Cardiac septum (tissue), 1 donor: ENCODE measurements at places on chromosomes 16 and 17.

DNA sequence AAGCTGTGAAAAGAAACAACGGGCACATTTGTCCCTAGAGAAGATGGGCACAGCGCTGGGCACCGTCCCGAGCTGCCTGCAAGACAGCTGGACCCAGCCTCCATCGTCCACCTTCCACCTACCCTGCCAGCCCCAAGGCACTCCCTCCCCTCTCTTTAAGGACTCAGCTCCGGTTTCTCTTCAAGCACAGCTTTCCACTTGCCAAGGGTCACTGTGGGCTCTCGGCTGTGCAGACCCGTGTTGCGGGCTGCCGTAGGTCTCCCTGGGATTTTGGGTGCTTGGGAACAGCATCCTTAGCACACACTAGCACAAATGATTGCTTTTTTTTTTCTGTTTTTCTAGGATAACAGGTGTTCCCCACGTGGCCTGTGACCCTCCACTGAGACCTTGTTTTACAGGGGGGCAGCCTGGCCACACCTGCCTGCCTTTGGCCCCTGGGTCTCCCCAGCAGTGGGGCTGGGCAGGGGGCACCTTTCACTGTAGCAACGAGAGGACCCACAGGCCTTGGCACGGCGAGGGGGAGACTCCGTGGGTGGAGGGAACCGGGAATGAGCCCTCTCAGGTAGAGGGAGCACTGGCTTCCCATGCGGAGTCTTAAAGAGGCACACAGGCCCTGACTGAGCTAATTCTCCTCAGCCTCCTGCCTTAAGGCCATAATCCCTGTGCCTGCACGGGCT lies 1.4 kb downstream of the CHMP6 start:
- DNase-seq = no peak

DNA sequence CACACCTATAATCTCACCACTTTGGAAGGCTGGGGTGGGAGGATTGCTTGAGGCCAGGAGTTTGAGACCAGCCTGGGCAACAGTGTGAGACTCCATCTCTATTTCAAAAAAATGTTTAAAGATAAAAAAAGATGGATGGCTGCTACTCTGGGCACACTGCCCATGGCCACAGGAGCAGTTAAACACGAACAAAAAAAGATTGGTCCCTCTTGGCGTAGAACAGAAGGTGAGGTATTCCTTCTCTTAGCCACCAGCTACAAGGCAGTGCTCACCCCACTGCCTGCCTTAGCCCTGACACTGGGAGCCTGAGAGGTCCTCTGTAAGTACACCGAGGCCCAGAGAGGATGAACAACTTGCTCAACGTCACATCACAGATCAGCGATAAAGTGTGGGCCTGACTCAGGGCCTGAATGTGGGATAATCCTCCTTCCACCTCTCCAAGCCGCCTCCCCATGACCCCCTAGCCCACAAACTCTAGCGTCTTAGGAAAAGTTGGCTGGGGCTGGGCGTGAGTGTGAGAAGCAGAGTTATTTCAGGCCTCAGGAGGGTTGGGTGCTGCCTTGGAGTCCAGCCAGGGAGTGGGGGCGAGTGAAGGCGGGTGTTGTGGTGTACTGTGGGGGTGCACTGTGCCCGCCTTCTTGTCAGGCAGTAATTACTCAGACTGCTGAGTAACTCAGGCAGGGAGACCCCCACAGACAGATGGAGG lies 2.3 kb upstream of the DPH1 start:
- DNase-seq = no peak

- no peak for DNase-seq
Observed at GRCh38 chr17:41367426-41368075, 2.1 kb downstream of the KRT33B start.

- DNase-seq = no peak
Observed at GRCh38 chr16:10852286-10852685, 24.7 kb upstream of the CIITA start.

DNA sequence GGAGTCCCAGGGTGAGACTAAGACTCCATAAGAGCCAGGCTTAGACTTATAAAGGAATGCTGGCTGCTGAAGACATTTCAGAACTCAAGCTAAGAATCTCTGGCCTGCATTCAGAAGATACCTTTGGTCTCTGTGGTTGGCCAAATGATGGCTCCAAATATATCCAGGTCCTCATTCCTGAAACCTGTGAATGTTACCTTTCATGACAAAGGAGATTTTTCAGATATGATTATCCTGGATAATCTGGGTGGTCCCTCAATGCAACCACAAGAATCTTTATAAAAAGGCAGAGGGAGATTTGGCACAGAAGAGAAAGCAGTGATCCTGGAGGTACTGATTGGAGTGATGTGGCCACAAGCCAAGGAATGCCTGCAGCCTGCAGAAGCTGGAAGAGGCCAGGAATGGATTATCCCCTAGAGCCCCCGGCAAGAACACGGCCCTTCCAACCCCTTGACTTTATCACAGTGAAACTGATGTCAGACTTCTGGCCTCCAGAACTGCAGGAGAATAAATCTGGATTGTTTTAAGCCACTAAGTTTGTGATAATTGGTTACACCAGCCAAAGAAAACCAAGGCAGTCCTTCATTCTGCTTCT lies 253.3 kb downstream of the SLC39A11 start:
- no peak for DNase-seq

GRCh38 chr16:88919936-88920335 lies 53.5 kb upstream of the PABPN1L start:
- no peak for DNase-seq

DNA sequence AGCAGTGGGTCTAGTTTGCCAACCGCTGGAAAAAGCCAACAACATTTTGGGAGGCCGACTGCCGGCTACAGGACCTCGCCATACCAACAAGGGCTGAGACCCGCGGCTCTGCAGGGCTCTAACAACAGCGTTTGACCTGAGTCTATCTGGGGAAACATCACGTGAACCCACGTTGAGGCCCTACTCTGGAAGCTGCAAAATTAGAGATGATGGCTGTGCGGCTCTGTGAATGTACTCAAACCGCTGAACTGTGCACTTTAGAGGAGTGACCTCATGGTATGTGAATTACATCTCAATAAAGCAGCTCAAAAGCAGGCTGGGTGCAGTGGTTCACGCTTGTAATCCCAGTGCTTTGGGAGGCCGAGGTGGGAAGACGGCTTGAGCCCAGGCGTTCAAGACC lies 10.1 kb upstream of the CEP295NL start:
- no peak for DNase-seq

- DNase-seq = no peak
Observed at GRCh38 chr17:79930062-79930876, 91.0 kb upstream of the CBX4 start.

GRCh38 chr16:1010251-1010650 lies 28.7 kb downstream of the SOX8 start:
- no peak for DNase-seq

- DNase-seq = no peak
Observed at GRCh38 chr17:65271296-65271695, 134.1 kb downstream of the RGS9 start.

DNA sequence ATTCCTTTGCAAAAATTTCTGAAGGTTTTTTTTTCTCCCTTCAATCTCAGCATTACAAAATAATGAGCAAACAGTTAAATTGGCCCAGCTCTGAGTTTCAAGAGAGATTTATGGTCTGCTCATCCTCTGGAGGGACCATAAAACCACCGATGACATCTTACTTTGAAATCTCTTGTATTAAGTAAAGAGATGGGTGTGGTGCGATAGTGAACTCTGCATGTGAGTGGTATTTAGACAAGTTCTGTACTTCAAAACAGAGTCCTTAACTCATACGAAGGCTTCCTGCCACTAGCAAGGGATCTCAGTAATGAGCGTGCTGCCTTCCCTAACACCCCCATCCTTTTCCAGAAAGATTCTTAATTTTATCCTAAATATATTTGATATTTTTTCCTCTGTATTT lies 2.1 kb downstream of the FAM20A start:
- DNase-seq = no peak

DNA sequence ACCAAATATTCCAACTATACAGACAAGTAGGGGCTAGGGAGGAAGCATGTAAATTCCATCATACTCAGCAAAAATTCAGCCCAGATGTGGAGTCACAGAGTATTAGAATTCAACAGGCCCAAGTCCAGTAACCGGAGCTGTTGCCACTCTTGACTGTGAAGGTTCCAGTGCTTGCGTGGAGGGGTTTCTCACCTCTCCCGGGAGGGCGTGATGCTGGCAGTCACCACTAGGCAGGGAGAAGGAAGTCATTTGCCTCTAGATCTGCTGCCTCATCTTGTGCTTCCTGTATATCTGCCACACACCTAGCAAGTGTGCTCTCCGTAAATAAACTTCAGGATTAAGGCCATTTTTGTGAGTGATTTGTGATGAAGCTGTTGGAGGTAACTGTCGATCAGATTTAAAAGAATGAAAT lies 1.0 kb upstream of the CKLF start:
- no peak for DNase-seq

DNA sequence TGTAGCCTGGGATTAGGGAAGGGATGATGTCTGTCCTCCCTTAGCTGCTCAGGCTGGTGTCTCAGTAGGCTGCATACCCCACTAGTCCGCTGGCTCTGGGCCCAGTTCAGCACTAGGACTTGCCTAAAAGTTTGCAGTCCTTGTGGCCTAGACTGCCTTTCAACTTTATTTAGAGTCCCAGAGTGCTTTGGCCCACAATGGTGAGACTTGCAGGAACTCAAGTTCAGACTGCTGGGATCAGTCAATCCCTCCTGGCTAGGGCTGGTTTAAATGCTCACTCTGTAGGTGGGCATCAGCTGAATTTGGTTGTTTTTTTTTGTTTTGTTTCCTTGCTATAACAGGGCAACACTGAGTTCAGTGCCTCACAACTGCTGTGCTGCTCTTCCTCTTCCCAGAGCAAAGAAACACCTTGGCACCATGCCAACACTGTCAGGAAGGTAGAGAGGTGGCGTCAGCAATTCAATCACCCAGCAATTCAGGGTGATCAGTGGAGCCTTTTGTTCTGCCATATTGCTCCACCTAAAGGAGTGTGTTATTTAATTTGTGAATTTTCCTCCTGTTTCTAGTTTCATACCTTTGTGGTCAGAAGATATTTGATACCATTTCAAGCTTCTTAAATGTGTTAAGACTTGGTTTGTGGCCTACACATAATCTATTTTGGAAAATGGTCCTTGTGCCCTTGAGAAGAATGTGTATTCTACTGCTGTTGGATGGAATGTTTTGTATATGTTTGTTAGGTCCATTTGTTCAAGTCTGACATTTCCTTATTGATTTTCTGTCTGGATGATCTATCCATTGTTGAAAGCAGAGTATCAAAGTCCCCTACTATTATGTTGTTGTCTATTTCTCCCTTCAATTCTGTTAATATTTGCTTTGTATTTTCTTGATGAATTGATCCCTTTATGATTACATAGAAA lies 284.0 kb upstream of the PMFBP1 start:
- DNase-seq = no peak

DNA sequence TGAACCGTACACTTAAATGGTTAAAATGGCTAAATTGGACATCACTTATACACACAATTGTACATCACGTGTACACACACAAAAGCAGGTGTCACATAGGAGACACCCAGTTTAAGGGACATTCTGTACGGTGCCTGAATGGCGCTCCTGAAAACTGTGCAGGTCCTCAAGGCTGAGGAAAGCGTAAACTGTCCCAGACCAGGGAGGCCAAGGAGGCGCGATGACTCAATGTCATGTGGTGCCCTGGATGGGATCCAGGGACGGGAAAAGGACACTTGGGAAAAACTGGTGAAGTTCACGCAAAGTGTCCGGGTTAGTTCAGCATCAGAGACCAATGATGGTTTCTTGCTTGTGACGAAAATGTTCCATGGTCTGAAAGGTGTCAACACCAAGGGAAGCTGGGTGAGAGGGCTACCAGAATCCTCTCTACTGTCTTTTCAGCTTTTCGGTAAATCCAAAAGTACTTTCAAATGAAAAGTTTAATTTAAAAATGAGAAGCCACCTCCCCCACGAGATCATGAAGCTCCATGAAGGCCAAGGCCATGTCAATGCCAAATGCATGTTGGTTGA lies 112.2 kb downstream of the CMIP start:
- DNase-seq = no peak

DNA sequence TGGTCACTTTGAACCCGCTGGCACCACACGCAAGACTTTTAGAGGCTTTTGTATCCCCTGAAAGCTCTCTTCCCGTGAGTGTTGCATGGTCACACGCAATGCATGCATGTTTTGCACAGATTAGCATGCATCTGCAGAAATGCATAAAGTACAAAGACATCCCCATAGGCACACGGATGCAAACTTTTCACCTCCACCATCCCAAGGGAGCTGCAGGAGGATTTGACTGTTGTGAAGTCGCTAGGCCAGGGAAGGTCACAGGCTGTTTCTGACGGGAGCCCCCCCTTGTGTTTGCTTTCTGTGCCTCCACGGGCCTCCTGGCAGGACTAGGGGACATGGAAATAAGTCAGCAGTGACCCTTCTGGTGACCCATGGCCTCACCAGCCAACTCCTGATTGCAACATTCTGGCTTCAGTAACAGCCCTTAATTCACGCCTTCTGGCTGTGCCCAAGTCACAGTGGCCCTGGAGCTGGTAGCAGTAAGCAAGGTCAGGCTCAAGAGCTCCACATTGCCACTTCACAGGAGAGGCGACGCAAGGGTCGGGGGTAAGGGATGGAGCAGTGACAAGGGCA lies 45.1 kb downstream of the SOX9 start:
- no peak for DNase-seq

DNA sequence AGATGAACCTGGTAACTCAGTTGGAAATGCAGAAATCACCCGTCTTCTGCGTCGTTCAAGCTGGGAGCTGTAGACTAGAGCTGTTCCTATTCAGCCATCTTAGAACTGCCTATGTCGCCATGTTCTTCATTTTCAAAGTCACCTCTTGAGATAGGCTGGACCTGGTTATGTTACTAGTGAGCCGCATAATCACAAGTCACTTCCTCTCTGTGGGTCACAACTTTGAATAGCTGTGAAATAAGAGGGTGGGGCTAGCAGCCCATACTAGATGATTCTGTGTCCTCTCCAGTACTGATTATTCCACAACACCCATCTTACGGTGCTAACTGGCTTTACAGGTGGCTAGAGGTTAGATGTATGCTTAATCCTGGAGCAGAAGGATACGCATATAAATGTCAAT lies 74.2 kb downstream of the VPS53 start:
- DNase-seq = no peak

GRCh38 chr17:81514739-81515529 lies 2.3 kb upstream of the ACTG1 start:
- DNase-seq = peak; percentile 92

- no peak for DNase-seq
Observed at GRCh38 chr17:15649861-15650421, 30.4 kb upstream of the FBXW10B start.

DNA sequence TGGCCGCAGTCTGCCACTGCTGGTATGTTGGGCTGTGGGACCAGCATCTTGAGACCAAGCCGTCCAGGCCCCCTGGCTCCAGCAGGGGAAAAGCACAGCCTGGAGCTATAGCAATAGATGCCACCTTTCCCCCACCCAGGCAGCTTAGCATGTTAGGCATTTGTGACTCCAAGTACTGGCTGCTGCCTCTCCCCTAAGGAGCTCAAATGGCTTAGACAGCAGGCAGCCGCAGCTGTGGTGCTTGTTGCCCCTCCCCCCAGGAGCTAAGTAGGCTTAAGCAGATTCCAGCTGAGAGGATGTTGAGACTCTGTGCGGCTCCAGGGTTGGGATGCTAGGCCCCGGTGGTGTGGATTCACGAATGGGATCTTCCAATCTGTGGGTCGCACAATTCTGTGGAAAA lies 88.8 kb upstream of the ANKFN1 start:
- DNase-seq = no peak
